SJCRH30 (cell line): ENCODE measurements at places on chromosomes 7 and 10. TPM values are rescaled to one million over a fixed set of nuclear protein-coding genes. Genes with fewer than 3 reads are reported as not detected.

DNA sequence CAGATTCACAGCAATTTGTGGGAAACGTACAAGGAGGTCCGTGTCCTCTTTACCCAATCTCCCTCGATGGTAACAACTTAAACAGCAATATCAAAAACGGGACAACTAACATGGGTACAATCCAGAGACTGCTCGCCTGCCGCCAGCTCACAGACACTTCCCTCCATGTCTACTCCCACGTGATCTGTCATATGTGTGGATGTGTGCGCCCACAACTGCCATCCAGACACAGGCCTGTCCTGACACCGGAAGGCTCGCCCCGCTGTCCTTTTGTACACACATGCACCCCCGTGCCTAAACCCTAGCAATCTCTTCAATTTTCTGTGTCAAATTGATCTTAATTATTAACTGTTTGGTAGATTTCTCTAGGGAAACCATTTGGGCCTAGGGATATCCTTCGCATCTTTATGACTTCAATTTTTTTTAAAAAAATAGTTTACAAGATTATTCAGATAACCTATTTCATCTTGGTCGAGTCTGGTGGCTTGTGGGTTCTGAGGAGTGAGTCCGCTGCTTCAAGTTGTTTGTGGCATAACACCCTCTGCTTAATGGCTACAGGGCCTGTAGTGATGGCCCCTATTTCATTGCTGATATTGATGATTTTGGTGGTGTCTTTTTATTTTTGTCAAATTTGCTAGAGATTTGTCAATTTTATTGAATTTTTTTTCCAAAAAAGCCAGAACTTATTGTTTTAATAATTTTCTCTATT, 260.6 kb downstream of the MAD1L1 start:
- no peak for DNase-seq

DNA sequence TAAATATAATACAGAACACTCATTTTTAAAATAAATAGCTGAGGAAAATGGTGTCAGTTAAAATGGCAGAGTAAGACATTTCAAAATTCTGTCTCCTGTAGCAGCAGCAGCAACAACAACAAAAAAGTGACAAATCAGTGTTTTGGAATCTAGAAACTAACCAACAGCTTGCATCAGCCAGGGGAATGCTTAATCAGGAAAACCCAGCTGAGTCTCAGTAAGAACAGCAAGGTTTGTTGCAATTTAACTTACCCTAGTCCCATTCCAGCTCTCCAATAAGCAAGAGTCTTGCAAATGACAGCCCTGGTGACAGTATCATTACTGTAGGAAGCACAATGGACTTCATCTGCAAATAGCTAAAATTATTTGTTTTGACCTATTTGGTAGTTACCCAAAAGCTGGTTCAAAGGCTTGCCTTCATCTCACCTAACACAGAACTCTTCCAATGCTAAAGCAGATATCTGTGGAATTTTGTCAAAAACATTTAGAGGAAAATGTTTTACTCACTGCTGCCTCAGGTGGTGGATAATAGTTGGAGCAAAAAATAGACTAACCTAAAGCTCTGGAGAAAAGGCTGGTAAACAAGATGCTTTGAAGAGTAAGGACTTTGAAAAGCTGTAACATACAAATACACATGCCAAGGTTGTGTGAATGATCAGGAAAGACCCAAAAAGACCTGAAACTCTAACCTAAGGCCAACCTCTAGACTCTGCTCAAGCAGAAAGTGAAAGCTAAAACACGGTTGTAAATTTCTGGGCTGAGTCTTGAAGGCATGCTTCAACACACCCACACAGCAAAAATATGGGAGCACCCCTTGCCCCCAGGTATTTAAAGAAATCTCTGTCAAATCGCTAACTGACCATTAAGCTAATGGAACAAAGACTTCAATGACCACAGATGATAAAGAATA, 9.9 kb upstream of the ARHGAP22 start:
- no peak for DNase-seq

GRCh38 chr10:102334101-102334500, 61.4 kb upstream of the NFKB2 start:
- no peak for DNase-seq

- peak; percentile 56 for DNase-seq
These were observed 35.3 kb downstream of the NET1 start for GRCh38 chr10:5447611-5448071.

DNA sequence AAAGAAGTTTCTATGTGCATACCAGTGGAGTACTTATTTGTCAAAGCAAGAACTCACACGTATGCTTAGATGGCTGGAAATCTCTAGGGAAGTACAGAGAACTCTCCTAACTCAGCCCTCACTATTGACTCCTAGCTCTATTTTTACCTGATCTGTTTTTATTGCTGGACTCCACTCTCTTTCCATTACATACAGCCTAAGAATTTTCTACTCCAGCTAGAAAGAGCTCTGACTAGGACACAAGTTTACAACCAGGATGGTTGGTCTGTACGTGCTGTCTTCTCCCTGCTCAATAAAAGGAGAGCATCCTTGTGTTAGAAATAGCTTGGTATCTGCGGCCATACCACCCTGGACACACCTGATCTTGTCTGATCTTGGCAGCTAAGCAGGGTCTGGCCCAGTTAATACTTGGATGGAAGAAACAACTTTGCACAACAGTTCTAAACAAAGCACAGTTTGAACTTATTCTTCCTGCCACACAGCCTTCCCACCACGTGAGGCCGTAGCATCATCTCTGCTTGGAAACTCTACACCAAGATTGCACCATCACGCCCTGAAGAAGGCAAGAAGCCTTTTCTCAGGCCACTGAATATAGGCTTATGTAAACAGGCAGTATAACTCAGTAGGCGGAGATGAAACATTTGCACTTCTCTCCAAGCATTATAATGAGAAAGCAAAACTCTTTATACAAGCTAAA, 50.7 kb downstream of the KCNMA1 start:
- DNase-seq: no peak

- DNase-seq: no peak
These were observed 78.8 kb downstream of the MTPAP start for GRCh38 chr10:30270247-30270646.

DNA sequence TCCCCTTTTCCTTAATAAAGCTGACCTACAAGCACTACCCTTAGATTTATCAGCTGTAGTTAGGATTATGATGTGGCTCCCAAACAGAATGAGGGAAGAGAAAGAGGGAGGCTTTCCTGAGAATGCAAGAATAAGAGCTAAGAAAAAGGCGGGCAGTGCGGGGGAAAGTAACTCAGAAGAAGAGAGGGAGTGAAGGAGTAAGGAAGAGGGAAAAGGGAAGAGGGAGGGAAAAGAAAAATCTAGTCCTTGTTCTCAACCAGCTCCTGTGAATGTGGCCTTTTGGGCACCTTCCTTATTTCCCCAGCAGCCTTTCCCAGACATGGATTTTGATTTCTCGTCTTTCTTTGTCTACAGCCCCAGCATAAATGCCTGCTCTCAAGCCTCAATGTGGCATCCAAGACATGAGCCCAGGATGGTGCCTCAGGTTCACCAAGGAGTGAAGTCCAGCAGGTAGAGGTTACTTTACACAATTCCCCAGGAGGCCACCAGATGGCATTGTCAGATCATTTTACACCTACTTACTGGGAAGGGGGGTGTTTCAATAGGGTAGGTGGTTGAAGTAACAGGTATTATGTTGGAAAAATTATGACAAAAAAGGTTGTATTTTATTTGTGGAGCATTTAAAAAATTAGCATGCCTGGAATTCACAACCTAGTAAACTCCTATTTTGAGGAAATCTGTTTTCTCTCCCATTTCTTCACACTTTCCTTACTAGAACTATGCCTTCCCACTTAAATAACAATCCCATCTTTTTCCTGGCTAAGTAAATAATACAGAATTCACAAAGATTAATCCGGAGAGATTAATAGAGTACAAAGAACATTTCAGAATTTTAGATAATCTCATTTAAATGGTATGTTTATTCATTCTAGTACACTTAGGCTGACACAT, 106.5 kb downstream of the HTR7 start:
- DNase-seq: peak; percentile 6

DNA sequence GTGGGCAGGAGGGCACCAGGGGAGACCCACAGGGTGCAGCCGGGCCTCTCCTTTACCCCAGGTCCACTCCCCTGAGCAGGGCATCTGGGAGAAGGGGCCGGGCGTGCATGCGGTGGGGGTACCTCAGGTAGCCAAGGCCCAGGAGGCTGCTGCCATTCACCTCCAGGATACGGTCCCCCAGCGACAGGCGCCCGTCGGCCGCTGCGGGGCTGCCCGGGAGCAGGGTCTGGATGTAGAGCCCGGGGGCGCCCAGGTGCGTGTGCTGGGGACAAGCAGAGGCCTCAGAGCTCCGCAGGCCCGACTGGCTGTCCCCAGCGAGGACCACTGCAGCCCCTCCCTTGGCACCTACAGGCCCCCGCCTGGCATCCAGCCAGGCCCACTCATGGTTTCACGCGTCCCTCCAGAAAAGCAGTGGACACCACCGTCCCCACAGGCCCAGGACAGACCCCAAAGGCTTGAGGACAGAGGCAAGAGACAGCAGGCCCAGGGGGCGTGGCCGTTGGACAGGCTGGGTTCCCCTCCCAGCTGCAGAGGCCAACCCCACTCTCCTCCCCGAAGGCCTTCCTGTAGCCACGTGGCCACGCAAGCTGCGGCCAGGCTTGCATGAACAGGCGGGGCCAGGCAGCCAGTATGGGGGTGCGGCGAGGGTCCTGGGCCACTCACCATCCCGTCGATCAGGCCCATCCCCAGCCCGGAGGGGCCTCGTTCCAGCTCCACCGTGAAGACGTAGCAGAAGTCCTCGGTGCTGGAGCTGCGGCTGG, 24.3 kb downstream of the AP5Z1 start:
- peak; percentile 38 for DNase-seq

GRCh38 chr10:57785546-57785945, 482.1 kb downstream of the IPMK start:
- DNase-seq: no peak

DNA sequence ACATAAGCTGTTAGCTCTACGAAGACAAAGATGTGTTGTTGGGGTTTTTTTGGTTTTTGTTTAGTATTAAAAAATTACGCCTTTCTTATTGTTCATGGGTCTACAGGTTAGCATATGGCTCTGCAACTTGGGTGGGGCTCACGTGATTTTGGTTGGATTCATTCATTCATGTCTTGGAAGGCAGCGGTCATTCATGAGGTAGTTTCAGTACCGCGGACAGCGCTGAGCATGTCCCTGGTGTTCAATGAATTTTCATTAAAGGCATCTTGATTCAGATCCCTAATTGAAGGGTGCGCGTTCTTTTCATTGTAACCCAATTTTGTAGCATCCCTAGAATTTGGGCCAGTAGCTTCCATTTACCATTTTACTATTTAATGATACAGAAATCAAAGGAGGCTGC, 42.9 kb upstream of the TCERG1L start:
- DNase-seq: no peak

DNA sequence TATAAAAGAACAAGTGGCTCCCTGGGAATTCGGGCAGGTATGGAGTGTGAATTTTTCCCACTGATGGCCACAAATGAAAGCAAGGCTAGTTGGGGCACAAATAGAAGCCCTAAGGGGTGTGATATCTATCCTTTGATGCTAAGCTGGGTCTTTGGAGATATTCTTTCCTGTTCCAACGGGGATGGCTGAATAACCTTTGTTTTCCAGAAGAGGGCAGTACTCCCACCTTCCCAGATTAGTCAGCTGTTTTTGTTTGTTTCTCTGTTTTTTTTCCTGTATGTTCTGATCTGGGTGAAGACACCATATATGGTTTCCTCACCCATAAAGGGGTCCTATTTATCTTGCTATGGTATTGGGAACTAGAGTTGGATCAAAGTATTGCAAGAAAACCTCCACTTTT, 947.7 kb upstream of the SORCS1 start:
- DNase-seq: no peak

- peak; percentile 13 for DNase-seq
These were observed 620 bp downstream of the SLK start for GRCh38 chr10:103967448-103968071.

- DNase-seq: peak; percentile 4
These were observed 57.0 kb downstream of the CC2D2B start for GRCh38 chr10:95964756-95965155.

DNA sequence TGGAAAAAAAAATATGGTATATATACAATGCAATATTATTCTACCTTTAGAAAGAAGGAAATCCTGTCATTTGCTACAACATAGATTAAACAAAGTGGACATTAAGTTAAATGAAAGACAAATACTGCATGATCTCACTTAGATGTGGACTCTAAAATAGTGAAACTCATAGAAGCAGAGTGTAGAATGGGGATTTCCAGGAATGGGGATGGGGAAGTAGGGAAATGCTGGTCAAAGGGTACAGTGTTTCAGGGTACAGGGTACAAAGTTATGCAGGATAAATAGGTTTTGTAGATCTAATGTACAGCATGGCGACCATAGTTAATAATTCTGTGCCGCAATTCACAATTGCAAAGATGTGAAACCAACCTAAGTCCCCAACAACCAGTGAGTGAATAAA, 385.5 kb downstream of the SFMBT2 start:
- no peak for DNase-seq

DNA sequence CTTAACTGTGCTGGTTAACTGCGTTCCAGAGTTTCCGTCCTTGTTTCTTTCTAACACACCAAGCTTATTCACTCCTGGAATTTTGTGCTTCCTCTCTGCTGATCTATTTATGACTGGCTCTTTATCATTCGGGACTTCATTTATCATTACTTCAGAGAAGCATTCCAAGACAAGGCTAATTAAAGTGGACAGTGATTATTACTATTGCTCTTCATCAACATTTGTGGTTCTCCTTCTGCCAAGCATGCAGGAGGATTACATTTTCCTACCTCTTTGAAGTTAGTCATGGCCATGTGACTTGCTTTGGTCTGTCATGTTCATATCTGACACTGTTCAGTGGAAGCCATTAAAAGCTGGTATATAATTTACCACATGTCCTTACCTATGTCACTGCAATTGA, 172.4 kb upstream of the AGR3 start:
- DNase-seq: no peak

DNA sequence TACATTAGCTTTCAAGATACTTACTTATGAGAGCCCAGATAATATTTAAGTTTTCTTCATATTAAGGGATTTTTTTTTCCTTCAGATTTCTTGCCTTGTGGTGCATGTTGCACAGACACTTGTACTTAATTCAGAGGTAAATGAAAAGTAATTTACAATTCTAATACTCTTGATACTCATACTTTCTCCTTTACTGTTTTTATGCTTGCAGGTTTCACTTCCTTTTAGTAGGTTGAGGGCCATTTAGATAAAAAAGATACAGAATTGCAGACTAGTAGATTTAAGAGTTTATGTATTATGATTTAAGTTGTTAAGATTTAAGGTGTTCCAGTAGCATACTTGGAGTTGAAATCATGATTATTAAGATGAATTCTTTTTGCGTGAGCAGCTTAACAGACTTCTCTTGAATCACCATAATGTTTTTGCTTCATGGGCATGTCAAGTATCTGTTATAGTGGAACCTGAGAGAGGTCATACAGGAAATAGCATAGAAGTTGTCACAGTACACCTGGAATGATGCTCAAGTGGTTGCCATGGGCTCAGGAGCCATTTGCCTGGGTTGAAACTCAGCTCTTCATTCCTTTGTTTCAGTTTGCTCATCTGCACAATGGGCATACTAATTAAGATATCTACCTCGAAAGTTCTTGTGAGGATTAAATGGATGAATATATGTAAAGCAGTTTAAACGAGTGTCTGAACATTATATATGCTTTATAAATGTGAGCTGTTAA, 174.8 kb upstream of the PRPS1L1 start:
- no peak for DNase-seq

TET1 gene
- 12.8 and 13.0 TPM in 2 replicates for total RNA-seq

EBF3 gene
- 13.1 and 13.2 TPM in 2 replicates for total RNA-seq

TEX36 gene
- not detected in 2 replicates for total RNA-seq

DPYSL4 gene
- not detected in 2 replicates for total RNA-seq

PDE6C gene
- total RNA-seq: not detected in 2 replicates

CCDC3 gene
- 106 and 112 TPM in 2 replicates for total RNA-seq

ETV1 gene
- total RNA-seq: 45.4 and 49.0 TPM in 2 replicates

AKR1E2 gene
- total RNA-seq: not detected in 2 replicates

CDNF gene
- total RNA-seq: 0.81 TPM in 1 of 2 replicates, not detected in the other

COBL gene
- total RNA-seq: 0.03 and 0.04 TPM in 2 replicates

ASB10 gene
- not detected in 2 replicates for total RNA-seq

FOXP2 gene
- total RNA-seq: 52.5 and 52.7 TPM in 2 replicates
